ENCODE measurements at places on chromosomes 3 and 15.

DNA sequence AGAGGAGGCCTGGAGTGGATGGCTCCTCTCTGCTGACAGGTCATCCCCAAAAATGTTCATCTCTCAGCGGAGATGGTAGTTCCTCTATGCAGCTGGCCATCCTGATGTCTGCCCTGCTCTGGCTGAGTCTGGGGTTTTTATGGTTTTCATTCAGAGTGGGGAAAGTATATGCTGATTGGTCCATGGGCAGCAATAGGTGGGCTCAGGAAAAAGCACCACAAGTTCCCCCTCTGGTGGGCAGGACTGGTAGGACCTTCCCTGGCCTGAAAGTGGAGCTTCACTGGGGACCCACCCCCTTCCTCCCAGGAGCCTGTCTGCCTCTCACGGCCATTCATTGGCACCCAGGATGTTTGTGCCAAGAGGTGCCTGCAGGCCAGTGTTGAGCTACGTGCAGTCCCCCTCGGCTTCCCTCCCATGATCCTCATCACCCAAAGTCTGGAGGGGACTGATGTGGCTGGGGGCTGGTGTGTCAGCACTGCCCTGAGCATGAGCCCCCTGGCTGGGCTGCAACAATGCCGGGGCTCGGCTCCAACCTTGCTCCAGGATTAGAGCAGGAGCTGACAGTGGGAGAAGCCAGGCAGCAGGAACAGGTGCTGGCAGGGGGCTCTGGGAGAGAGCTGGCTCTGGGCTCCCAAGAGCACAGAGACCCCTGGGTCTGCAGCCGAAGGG, 13.1 kb upstream of the BLOC1S6 start:
- no peak for DNase-seq

DNA sequence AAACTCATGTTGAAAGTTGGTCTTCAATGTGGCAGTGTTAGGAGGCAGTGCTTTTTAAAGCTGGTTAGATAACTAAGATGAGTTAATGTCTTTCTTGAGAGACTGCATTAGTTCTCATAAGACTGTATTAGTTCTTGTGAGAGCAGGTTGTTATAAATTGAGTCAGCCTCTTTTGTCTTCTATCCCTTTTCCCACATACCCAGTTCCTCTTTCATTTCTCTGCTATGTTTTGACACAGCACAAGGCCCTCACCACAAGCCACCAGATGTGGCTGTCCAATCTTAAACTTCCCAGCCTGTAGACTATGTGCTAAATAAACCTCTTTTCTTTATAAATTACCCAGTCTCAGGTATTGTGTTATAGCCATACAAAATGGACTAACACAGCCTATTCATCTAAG, 94.6 kb upstream of the SNTN start:
- DNase-seq, result no peak

- no peak for DNase-seq
Observed at GRCh38 chr3:153295901-153296300, 133.9 kb downstream of the RAP2B start.

GRCh38 chr3:10182950-10183349, 18.2 kb downstream of the IRAK2 start:
- no peak for DNase-seq

GRCh38 chr3:40332684-40333083, 23.2 kb downstream of the EIF1B start:
- DNase-seq, result no peak

- no peak for DNase-seq
Observed at GRCh38 chr3:72335458-72336095, 512.7 kb downstream of the SHQ1 start.

DNA sequence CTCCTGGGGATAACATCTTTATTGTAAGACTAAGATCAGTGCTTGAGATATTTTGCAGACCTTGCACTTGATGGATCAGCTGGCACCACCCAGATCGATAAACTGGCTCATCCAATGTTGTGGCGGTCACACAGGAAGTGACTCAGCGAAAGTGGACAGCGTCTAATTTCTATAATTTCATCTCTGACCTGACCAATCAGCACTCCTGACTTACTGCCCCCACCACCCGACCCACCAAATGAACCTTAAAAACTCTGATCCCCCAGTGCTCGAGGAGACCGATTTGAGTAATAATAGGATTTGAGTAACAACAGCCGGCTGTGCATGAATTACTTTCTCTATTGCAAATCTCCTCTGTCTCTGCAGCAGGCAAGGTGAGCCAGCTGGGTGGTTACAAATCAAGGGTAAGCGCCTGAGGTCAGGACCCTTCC, 62.7 kb upstream of the RNU6-1 start:
- no peak for DNase-seq

DNA sequence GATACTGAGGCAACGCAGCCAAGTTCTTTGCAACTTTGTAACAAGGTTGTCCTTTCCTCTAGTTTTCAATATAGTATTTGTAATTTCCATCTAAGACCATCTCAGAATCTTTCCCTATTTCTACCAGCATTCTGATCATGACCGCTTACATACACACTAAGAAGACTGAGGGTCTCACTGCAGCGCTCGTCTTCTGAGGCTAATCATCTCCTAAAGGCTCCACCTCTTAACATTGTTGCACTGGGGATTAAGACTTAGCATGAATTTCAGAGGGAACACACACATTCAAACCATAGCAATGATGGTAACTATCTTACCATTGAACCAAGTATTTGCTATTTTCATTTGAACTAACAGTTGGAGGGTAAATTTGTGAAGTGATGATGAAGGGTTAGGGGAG, 463.3 kb upstream of the CCDC54 start:
- no peak for DNase-seq

GRCh38 chr3:147614210-147614609, 205.0 kb downstream of the ZIC1 start:
- DNase-seq, result no peak

GRCh38 chr3:188978421-188979171, 193.2 kb upstream of the TPRG1 start:
- DNase-seq, result no peak

DNA sequence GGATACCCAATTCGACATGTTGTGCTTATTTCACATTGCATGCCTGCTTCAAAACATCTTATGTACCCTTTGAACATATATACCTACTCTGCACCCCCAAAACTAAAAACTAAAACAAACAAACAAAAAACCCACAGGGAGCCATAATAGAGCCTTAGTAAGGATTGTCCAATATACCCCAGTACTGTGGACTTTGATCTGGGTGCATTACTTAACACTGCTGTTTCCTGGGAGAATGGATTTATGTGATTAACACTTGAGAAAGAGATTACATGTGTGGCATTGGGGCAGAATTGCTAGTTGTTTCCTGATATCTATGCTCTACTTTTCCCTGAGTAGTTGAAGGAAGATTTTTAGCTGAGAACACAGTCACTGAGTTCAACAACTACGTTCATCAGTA, 583.4 kb upstream of the ROBO1 start:
- DNase-seq, result no peak

- DNase-seq, result no peak
Observed at GRCh38 chr3:187963003-187963676, 190.8 kb upstream of the LPP start.

DNA sequence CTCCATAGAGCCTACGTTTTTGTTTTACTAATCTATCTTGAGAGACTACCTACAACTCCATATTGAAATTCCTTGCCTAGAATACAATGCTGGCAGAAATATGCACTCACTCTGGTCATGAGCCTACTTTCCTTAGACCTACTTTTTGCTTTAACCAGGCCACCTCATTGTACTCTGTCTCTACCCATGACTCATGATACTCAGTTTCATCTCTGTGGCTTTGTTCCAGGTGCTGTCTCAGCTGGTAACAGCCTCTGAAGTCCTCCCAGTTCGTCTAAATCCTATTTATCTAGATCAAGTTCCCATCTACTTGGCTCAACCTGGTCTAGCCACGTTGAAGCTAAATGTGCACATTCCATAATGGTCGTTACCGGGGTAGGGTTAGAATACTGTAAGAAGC, 536.4 kb downstream of the RSL24D1 start:
- no peak for DNase-seq

GRCh38 chr3:74054566-74054965, 429.8 kb upstream of the PDZRN3 start:
- DNase-seq, result no peak

DNA sequence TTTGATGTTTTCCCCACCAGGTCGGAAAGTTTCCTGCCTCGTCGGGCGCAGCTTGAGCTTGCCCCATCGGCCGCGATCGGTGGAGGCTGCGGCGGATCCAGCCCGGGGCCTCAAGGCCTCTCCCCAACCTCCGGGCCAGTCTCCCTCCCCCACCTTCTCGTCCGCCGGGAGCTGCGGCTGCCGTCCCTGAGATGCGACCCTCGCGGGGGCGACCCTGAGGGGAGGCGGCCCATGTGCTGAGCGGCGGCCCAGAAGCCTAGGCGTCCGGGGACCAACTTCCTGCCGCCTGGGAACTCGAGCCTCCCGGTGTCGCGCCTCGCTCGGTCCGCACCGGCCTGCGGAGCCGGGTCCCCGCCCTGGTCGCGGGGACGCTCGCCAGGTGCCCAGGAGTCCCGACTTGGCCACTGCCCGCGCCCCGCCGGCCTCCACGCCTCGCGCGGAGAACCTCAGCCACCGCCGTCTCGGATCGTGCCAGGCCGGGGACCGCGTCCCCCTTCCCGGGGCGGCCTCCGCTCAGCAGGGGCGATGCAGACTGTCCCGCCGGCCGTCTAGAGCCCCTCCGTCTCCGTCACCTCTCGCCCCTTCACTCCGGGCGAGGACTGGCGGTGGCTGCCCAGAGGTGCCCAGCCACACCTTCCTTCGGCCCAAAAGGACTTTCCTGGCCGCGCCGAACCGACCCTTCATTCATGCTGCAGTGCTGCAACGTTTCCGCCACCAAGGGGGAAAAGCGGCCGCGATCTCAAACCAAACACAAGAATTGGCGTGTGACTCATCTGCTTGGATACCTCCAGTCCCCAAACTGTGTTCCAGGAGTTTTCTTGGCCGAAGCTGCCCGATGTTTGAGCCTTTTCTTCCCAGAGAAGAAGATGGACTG, 656 bp downstream of the SLMAP start:
- peak; percentile 63 for DNase-seq

- no peak for DNase-seq
Observed at GRCh38 chr3:180026997-180027396, 9.7 kb downstream of the PEX5L start.

DNA sequence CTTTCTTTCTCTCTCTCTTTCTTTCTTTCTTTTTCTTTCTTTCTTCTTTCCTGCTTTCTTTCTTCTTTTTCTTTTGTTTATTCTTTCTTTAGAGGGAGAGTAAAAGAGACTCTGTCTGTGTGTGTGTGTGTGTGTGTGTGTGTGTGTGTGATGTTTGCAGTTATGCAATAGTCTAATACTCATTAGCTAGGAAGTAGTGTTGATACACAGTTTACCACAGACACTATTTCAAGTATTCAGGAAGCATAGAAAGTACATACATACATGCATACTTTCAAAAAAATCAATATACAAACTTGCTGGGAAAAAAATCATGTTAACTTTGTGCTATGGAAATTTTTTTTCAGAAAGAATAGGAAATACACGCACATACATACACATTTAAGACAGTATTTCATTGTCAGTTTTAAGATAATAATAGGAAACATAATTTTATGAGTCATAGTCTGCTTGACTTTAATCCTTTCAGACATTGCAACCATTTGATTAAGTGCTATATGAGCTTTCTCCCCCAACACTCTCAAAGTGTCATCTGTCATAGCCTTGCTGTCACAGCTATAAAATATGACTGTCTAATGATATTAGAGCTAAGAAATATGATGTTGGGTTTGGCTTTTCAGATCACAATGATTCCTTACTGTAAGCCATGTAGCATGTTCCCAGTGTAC, 74.9 kb upstream of the EPHA3 start:
- DNase-seq, result no peak

DNA sequence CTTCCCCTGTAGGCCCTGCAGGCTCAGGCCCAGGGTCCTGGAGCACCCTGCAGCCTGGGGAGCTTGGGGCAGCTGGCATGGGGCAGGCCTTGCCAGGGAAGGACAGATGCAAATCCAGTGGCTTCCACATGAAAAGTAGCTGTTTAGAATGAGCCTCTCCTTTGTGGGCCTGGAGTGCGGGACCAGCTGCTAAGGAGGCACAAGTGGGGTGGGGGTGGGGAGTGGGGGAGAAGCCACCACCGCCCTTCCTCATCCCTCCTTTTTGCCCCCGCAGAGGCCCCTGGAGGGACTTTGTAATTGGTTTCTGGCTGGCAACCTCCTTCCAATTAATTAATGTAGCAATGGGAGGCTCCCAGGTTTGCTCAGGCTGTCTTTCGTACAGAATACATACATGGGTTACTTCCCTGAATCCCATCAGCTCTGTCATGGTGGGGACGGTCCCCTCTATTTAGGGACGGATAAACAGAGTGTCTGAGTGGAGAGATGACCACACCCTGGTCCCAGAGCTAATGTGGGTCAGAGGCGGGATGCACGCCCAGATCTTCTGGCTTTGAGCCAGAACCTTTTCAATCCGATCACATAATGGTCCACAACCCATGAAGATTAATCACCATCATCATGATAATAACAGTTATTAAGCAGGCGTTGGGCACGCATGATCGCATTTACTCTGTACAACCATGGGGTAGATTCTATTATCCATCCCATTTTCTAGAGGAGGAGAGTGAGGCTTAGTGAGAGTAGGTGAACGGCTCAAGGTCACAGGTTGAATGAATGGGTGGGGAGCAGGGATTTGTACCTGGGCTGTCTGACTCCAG, 6.2 kb downstream of the CORO2B start:
- DNase-seq, result no peak

DNA sequence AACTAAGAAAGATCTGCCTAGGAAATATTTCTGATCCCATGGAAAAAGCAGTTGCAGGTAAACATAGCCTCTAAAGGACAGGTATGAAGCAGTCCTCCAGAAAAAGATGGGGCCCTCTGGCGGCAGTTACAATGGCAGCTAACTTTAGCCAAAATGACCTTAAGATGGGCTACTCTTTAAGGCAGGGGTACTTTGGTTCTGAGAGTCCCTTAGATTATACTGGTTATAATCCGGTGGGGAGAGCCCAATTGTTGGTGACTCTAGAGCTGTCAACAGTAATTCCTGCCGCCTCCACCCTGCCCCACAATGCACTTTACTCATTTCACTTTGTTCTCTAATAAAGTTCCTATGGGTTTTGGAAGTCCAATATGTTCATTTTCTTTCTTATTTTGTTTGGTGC, 412.8 kb upstream of the WNT5A start:
- DNase-seq, result peak; percentile 7

DNA sequence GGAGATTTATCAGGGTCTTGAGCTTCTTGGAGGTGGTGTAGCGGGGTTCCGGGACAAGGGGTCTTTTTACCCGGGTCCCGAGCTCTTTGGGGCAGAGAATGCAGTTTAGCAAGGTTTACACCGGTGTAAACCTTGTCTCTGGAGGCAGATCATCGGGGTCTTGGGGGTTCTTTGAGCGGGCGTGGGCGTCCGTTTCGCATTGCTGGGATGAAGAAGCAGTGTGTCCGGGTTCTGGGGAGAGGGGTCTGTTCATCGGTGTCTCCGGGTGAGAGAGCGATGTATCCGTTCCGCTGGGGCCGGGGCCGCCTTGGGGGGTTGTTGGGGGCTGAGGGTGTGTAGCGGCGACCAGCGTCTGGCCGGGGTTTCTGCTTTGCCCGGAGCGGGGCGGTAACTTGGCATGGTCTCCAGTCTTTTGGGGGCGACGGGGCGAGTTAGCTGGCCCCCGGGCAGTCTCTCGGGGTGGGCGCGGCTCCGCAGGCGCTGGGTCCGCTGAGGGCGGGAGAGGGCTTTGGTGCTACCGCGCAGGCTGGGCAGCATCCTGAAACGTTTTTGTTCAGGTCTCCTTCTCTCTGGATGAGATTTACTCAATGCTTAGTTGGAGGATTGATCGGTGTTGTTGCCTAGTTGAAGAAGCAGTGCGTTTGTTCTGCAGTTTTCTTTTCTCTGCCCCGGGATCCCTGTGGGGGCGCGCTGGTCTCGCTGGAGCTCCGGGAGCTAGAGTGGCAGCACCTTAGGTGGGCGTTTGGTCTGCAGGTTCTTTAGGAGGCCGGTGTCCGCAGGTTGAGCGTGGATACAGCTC, 843 bp downstream of the GLCE start:
- peak; percentile 41 for DNase-seq

GRCh38 chr3:69872783-69873378, 126.7 kb upstream of the SAMMSON start:
- DNase-seq, result no peak

All from GM20000 (cell line).